ENCODE measurements at places on chromosomes 16 and 17.

DNA sequence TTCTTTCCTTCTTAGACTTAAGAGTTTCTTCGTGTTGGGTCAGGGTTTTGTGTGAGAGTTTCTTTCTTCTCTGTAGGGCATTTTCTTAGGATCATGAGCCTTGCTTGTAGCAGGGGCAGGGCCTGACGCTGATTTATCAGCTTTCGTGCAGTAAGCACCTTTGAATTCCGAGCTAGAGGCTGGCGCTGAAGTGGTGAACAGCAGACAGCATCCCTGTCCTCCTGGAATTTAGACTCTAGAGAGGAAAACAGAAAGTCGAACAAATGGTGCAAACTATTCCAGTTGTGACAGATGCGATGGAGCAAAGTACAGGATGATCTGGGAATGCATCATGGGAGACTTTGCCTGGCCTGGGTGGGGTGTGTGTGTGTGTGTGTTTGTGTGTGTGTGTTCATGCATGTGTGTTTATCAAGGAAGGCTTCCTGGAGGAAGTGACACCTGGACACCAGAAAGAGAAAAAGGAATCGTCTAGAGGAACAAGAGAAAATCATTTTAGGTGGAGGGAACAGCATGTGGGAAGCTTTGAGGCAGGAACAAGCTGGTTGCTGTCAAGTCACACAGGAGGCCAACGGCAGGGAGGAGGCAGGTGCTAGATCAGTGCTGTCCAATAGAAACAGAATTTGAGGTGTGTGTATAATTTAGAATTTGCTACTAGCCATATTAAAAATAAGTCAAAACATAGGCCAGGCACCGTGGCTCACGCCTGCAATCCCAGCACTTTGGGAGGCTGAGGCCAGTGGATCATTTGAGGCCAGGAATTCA lies 60.2 kb downstream of the WWP2 start:
- no peak for DNase-seq

DNA sequence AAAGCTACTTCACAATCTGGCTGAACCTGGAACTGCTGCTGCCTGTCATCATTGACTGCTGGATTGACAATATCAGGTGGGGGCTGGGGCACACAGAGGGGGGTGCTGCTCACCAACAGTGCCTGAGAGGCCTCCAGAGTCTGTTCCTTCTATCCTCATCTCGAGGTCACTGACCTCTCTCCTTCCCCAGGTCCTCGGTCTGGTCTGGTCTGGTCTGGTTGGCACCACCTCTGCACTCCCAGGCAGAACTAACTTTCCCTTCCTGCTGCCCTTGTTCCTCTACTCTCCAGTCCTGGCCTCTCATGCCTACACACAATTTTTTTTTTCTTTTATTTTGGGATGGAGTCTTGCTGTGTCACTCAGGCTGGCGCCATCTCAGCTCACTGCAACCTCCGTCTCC lies 4.2 kb downstream of the PLA2G15 start:
- DNase-seq = no peak

GRCh38 chr16:11431915-11432465 lies 86.7 kb downstream of the RMI2 start:
- no peak for DNase-seq

- DNase-seq = no peak
Measured at GRCh38 chr16:4293822-4294457, 21.1 kb upstream of the TFAP4 start.

DNA sequence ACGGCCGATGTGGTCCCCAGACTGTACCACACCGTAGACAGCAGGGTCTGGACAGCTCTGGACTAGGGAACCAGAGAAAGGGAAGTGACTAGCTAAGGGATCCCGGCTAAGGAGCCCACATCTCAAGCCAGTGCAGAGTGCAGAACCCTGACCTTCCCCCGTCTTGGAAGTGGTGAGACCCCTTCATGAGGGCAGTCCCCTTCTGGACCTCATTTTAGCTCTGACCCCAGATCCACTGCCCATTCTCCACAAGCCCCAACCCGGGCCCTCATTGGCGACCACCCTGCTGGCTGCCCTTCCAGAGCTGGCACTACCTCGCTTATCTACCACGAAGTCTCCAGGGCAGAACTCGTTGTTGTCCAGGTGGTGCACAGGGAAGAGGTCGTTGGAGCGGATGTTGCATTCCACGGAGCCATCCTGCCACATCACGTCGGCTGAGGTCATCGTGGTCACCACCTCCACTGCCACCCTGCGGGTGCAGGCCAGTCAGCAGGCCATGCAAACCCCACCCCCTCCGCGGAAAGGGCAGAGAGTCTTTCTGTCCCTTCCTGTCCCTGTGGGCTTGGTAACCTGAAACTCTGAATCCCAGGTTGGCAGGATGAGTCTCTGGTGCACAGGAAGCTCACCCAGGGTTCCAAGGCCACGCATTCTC lies 14.2 kb downstream of the SPHK1 start:
- no peak for DNase-seq

DNA sequence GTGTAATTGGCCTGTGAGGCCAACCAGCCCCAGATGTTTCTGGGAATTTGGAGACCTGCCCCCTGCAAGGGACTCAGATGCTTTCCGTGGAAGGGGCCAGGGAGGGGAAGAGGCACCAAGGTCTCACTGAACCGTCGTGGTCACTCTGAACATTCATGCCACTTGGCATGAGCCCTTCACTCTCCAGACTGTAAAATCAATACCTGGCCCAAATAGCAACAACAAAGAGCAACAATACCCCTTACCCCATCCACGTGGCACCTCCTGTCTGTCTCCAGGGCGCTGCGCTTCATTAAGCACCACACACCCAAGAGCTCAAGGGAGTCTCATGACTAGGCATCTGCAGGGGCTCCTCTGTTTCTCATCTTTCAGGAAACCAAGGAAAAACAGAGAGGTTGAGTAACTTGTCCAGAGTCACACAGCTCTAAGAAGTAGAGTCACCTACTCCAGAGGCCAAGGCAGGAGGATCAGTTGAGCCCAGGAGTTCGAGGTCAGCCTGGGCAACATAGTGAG lies 52.8 kb downstream of the SOCS1 start:
- DNase-seq = no peak

GRCh38 chr16:87133966-87134627 lies 183.1 kb downstream of the C16orf95 start:
- no peak for DNase-seq

GRCh38 chr16:53457670-53458069 lies 23.4 kb downstream of the RBL2 start:
- peak; percentile 64 for DNase-seq

DNA sequence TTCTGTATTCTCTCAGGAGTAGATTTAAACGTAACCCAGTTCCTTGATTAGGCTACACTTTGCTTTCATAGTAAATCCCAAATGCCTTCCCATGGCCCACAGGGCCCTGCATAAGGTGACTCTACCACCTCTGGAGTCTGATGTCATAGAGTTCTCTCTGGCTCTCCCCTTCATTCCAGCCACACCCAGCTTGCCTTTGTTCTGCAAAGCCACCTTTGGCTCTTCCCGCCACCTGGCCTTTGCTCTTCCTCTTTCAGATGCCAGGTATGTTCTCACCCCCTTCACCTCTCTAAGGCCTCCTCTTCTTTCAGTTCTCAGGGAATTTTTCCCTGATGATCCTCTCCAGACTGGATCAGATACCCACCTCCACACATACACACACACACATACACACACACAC lies 141.3 kb upstream of the HSBP1 start:
- no peak for DNase-seq

DNA sequence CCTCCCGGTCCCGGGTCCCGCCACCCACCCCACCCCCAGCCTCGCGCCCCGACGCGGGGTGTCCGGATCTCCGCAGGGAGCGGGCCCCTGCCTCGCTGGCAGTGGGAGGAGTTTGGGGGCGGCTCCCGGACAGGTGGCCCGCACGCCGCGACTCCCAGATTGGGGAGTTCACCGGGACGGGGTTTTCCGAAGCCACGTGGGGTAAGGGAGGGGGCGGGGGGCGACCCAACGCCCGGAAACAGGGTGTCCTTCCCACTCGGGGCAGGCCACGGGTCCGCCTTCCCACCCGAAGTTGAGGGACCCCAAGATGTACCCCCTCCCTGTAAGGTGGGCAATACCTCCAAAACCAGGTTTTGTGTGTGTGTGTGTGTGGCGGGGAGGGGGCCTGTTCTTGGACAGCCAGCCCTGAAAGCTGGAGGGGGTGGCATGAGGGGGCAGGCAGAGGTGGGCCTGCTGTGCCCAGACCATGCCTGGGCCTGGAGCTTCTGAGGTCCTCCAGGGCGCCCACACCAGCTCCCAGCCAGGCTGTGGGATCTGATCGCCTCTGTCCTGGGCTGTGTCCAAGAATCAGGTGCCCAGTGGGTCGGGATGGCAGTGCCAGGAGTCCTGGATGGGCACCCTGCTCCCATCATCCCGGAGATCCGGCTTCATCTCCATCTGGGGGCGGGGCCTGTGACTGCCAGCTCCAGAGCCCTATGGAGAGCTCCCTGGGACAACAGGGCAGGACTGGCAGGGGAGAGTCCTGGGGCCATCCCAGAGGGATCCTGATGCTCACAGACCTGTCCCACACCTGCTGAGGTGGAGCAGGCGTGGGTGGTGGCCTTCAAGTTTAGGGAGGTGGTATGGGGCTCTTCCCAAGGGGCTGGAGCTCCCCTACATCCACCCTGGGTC lies 767 bp downstream of the SYNGR2 start:
- peak; percentile 58 for DNase-seq

GRCh38 chr16:1474082-1474795 lies 589 bp downstream of the CLCN7 start:
- no peak for DNase-seq

DNA sequence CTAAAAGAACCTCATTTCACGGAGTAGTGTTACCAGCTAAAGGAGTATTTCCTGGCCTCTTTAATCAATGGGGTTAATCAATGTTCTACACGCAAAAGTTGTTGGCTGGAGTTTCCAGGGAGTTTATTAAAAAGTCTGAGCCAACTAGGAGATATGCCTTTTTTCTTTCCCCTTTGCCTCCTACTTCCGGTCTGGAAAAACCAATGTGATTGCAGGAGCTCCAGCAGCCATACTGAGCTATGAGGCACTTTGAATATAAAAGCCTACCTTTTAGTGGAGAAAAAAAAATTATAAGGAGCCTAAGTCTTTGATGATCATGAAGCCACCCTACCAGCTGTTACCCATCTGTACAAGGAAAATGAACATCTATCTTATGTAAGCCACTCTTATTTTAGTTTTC lies 17.9 kb upstream of the ERCC4 start:
- no peak for DNase-seq

All from activated T-cell treated with anti-CD3 and anti-CD28 coated beads for 24 hours (primary cell).